ENCODE measurements at places on chromosomes 12 and 14. TPM values are rescaled to one million over a fixed set of nuclear protein-coding genes. Genes with fewer than 3 reads are reported as not detected.
A peak's percentile ranks its signal among the peaks of the same experiment; 100 is the strongest.

- H3K4me3 ChIP-seq = no peak overlapping the region
- peaks cover 26% of the 10 kb centered on the region for H3K4me1 ChIP-seq
- H3K36me3 ChIP-seq = no peaks in the 10 kb centered on the region
- peak; percentile 8 for DNase-seq
- no peaks in the 10 kb centered on the region for H3K27me3 ChIP-seq
Observed at GRCh38 chr12:53236443-53237111, 4.6 kb upstream of the RARG start.

DNA sequence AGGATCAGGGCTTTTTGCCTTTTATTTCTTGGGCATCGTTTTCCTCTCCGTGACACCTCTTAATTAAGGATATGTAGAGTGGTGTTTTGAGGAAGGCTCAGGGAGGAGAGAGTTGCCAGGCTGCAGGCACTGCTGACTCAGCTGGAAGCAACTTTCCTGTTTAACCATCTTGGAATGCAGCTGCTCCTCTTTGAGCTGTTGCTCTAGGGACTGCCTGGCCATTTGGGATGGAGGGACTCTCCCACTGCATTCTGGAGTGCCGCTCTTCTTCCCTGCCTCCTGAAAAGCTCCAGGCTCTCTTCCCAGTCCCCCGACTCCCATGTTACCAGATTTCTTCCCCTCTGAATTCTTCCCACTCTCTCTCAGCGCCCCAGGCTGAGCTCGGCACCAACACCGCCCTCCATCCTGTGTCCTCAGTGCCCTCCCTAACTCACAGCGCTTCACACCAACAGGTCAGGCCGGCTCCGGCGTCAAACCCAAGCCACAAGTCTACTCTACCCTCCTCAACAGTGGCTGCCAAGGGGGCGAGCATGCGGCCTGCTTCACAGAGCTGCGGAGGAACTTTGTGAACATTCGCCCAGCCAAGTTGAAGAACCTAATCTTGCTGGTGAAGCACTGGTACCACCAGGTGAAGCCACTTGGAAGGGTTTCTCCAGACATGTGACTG lies 5.9 kb downstream of the OAS3 start:
- no peak overlapping the region for H3K4me3 ChIP-seq
- H3K36me3 ChIP-seq = peaks cover 61% of the 10 kb centered on the region
- no peaks in the 10 kb centered on the region for H3K27me3 ChIP-seq
- peaks cover 12% of the 10 kb centered on the region for H3K4me1 ChIP-seq

DNA sequence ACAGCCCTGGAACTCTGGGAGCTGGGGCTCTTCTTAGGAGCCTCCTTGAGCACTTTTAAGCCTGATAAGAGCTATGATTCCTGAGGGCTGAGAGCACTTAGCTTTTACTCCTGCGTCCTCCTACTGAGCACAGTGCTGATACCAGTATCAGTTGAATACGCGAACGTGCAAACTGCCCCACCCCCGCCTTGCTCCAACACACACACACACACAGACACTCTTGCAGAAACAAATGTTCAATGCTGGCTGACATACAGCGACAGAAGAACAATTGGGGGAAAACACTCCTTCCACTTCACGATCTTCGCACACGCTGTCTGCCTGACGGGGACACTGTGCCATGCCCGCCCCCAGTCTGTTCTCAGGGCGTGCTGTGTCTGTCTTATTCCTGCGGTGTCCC lies 57.2 kb upstream of the DLK1 start:
- H3K27me3 ChIP-seq = peaks cover 25% of the 10 kb centered on the region
- H3K27ac ChIP-seq = no peak overlapping the region
- H3K36me3 ChIP-seq = no peaks in the 10 kb centered on the region
- no peak for DNase-seq

Gene SMOC1
- total RNA-seq = 1.1 TPM

DNA sequence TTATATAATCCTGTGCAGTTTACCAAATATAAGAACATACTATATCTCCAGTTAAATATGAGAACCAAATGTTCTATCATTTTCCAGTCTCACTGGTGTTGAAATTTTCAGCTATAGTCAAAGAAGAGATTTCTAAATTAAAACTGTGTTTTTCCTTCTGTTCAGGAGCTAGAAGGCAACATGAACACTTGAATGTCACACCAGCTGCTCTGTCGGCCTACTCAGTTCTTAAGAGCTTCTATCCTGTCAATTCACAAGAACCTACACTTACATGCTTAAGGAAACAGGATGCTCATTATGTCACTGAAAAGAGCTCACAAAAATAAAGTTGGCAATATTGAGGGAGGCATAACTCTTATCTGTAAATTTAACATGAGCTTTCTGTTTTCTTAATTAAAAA lies 43.1 kb downstream of the ATP2B1 start:
- H3K27ac ChIP-seq = no peak overlapping the region
- H3K4me1 ChIP-seq = peaks cover 34% of the 10 kb centered on the region
- no peaks in the 10 kb centered on the region for H3K36me3 ChIP-seq

Gene ZNF891
- total RNA-seq = 2.6 TPM

DNA sequence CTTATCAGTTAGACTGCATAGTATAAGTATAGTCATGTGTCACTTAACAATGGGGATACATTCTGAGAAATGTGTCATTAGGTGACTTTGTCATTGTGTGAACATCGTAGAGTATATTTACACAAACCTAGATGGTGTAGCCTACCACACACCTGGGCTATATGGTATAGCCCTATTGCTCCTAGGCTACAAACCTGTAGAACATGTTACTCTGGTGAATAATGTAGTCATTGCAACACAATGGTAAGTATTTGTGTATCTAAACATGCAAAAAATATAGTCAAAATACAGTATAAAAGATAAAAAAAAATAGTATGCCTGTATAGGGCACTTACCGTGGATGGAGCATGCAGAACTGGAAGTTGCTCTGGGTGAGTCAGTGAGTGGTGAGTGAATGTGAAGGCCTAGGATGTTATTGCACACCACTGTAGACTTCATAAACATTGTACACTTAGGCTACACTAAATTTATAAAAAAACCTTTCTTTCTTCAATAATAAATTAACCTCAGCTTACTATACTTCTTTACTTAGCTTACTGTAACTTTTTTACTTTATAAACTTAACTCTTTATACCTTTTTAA lies 40.3 kb upstream of the ANKS1B start:
- H3K4me1 ChIP-seq = no peaks in the 10 kb centered on the region
- H3K27me3 ChIP-seq = no peaks in the 10 kb centered on the region
- DNase-seq = no peak
- no peak overlapping the region for H3K27ac ChIP-seq
- H3K4me3 ChIP-seq = no peak overlapping the region

- no peaks in the 10 kb centered on the region for H3K27me3 ChIP-seq
- H3K4me3 ChIP-seq = no peak overlapping the region
- H3K36me3 ChIP-seq = no peaks in the 10 kb centered on the region
Observed at GRCh38 chr14:45140661-45141187, 5.0 kb downstream of the FANCM start.

Gene SLC5A8
- 1.3 TPM for total RNA-seq

Gene FSCB
- total RNA-seq = 0.12 TPM

- no peak overlapping the region for H3K4me3 ChIP-seq
- H3K27ac ChIP-seq = no peak overlapping the region
- H3K36me3 ChIP-seq = no peaks in the 10 kb centered on the region
- no peaks in the 10 kb centered on the region for H3K27me3 ChIP-seq
Observed at GRCh38 chr12:18431771-18432170, 170.5 kb downstream of the PIK3C2G start.

DNA sequence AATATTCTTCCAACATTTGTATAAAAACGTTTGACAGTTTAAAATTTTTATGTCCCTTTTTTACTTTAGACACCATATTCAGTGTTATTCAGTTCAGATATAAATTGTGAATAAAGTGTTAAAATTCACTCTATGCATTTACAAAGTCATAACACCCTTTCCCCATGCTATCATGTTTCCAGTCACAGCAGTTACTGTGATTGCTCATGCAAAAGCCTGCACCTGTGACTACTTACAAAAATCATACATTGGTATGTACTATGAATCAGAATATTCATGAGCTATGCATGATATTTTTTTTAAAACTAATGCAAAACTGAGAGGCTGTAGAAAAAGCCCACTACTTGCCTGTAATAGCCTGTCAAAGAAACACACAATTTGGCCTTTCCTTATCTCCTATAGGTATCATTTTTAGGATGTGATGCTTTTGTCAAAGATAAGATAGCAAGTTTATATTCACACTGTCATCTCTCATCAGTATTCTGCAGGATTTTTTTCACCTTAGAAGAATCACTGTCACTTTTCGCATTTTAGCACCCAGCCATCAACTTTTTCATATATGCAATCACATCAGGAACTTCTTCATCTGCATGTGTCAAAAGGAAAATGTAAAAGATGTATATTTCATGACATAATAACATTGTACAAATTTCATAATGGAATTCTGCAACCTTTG lies 443.2 kb downstream of the C12orf50 start:
- H3K36me3 ChIP-seq = no peaks in the 10 kb centered on the region
- H3K4me1 ChIP-seq = no peaks in the 10 kb centered on the region
- H3K27me3 ChIP-seq = no peaks in the 10 kb centered on the region
- H3K27ac ChIP-seq = no peak overlapping the region
- DNase-seq = no peak

DNA sequence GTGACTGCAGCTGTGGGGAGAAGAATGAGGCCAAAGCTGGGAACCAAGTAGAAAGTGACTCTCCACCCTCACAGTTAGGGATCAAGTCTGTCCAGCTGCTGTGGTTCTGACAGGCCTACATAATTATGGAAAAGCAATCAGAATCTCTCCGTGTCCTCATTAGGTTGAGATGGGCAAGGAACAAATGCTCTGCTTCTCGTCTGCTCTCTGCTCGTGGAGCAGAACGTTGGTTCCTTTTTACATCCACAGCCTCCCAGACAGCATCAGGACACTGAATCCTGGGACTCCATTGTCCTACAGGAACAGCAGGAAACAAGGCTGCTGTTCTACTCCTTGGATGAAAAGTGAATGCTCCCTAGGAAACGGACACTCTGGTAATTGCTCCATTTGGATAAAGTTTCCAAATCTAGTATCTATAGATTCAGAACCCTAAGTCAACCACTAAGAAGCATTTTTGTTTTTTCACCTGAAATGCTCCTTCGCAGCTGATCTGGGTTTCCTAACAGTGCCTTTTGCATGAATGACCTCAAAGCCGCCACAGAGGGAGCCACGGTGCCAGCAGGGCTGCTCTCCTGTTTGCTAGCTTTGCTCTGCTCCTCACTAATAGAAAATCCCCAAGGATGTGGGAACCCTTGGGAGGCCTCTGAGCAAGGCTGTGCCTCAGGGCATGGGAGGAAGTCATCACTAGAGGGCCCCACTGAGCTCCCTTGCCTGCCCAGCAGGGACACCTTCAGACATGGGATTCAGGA lies 102.0 kb downstream of the EGLN3 start:
- no peak overlapping the region for H3K27ac ChIP-seq
- H3K36me3 ChIP-seq = no peaks in the 10 kb centered on the region
- H3K4me3 ChIP-seq = no peak overlapping the region
- H3K4me1 ChIP-seq = no peaks in the 10 kb centered on the region
- peaks cover 4% of the 10 kb centered on the region for H3K27me3 ChIP-seq

Gene FAM222A
- 2.4 TPM for total RNA-seq

DNA sequence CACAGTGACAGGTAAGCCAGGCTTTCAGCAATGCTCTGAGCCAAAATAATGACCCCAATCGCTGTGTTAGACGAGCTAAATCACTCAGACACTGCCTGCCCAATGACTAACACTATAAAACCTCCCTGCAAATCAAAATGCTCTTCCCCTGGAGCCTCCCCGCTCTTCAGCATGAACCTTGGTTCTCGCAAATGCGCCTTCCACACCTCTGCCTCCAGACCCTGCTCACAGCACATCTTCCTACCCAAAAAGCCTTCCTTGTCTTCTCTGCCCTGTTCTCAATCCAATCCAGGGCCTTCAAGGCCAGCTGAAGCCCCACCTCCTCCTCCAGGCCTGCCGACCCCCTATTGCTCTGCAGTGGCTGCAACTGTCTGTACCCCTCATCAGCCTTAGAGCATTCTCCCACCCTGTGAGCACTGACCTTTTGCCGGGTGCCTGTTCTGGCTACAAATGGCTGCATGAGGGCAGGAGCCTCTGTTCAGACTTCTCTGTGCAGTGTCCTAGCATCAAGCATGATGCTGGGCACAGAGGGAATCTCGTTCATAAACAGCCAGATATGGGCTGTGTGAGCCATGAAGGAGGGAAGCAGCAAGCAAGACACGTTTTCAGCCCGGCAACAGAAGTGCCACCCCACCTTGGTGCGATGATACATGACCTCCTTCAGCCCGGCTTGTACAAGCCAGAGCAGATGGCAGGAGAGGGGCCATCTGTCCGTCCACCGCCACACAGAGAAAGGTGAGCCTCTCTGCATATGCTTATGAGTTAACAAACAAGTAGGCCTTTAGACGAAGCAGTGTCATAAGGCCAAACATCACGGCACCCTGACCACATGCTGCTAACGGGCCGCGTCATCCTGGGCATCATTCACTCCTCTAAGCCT lies 64.5 kb upstream of the DDX11 start:
- no peaks in the 10 kb centered on the region for H3K4me1 ChIP-seq
- no peak overlapping the region for H3K4me3 ChIP-seq
- no peaks in the 10 kb centered on the region for H3K36me3 ChIP-seq
- peak; percentile 20 for DNase-seq
- H3K27ac ChIP-seq = no peak overlapping the region

Gene CCDC197
- not detected for total RNA-seq

DNA sequence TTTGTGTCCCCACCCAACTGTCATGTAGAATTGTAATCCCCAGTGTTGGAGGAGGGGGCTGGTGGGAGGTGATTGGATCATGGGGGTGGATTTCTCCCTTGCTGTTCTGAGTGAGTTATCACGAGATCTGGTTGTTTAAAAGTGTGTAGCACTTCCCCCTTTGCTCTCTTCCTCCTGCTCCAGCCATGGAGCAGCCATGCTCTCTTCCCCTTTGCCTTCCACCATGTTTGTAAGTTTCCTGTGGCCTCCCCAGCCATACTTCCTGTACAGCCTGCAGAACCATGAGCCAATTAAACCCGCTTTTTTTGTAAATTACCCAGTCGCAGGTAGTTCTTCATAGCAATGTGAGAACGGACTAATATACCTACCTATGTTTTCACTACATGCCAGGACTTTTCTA lies 2.6 kb upstream of the POC1B start:
- H3K4me1 ChIP-seq = peaks cover 19% of the 10 kb centered on the region
- no peaks in the 10 kb centered on the region for H3K27me3 ChIP-seq
- DNase-seq = no peak
- no peaks in the 10 kb centered on the region for H3K36me3 ChIP-seq
- H3K27ac ChIP-seq = no peak overlapping the region

Gene BAG5
- total RNA-seq = 29.8 TPM

- DNase-seq = no peak
- H3K27me3 ChIP-seq = no peaks in the 10 kb centered on the region
- no peak overlapping the region for H3K27ac ChIP-seq
- H3K4me3 ChIP-seq = no peak overlapping the region
- peaks cover 28% of the 10 kb centered on the region for H3K4me1 ChIP-seq
Observed at GRCh38 chr12:50988051-50988450, 35.7 kb downstream of the HIGD1C start.

GRCh38 chr12:44358636-44359035 lies 517.5 kb downstream of the NELL2 start:
- H3K27ac ChIP-seq = no peak overlapping the region
- H3K4me3 ChIP-seq = no peak overlapping the region
- H3K27me3 ChIP-seq = no peaks in the 10 kb centered on the region
- no peaks in the 10 kb centered on the region for H3K4me1 ChIP-seq
- no peak for DNase-seq
